OCI-LY7 (cell line): ENCODE measurements at places on chromosomes 11 and 22. TPM values are rescaled to one million over a fixed set of nuclear protein-coding genes. Genes with fewer than 3 reads are reported as not detected.

DNA sequence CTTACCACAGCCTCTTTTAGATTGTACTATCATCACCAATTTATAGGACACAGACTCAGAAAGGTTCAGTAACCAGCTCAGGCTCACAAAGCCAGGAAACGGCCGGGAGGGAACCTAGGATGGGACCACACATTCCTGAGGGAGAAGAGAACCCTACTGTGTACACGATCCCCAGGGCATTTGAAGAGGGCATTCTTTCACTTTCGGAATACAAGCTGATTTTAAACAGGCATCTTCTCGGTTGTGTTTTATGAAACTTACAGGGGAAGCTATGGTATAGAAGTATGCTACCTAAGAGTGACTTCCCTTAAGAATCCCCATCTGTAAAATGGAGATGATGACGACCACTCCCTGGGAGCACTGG lies 19.0 kb downstream of the SMCO4 start:
- no peak for DNase-seq

DNA sequence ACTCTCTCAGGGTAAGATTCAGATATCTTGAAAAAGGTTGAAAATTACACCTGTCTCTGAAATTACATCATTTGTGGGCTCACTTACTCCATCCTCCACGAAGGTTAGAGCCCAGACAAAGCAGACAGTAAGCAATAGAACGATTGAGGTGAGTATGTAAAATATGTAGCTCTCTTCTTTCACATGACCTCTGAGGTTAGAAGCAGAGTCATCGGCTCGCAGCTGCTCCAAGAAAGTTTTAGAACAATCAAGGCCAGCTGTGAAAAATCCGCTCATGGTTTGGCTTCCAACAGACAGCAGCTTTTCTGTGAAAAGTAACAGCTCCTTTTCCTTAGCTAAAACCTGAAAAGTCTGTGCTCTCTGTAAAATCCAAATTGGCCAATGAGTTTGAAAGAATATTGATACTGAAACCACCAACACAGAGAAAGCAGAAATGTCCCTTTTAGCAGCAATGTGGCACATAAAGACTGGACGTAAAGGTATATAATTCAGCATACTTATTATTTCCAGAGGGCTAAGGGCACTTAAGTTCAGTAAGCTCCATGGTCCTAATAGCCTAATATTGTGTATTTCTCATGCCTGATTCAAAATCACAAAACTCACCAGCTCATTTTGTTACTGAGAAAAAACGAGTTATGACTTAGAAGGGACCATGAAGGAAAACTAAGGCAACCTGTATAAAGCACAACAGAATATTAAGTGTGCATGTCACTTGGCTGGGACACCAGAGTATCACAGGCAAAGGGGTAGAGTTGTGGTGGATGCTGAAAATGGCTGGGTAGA lies 78.2 kb downstream of the FAM76B start:
- peak; percentile 18 for DNase-seq

Gene DBX1
- not detected in 2 replicates for total RNA-seq

DNA sequence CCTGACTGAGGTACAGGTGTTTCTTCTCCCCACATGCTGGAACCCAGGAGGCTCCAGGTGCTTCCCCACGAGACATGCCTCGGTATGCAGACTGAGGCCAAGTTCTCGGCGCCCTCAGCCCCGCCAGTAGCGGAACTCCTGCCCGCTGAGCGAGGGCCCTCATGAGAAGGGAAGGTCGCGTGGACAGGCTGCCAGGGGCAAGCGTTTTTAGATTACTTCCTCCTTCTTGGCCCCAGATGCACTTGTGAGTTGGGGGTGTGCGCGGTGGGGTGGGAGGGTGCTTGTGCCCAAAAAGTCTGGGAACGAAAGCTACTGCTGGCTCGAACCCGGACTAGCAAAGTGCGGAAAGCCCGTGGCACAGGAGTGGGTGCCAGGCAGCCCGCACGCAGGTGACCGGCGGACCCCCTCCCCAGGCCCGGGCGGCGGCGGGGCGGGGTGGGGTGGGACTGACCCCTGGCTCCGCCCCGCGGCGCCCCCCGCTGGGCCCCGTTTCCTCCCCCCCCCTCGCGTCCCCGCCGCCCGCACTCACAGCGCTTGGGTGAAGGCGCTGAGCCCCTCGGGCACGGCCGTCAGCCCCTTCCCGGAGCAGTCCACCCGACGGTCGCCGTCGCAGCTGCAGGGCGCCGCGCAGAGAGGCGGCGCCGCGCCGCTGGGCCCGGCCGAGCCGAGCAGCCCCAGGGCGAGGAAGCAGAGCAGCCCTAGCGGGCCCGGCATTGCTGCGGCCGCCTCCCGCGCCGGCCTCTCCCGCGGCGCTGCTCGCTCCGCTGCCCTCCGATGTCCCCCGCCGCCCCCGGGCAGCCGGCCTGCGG lies 797 bp downstream of the LGR4 start:
- no peak for DNase-seq

DNA sequence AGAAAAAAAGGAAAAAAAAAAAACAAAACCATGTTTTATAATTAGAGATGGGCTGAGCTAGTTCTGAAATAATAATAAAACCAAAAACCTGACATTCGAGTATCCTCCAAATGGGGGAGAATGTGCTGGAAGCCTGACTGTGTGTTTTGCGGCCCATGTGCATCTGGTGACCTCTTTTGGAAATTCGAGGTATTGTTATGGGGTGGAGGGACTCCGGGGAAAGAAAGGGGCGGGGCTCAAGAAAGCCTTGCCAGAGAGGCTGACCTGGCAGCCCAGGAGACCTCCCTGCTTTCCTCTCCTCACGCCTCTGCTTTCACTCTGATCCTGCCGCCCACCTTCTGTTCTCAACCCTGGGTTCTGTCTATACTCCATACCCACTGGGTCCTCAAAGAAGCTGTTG lies 72.9 kb downstream of the CTTN start:
- peak; percentile 47 for DNase-seq

DNA sequence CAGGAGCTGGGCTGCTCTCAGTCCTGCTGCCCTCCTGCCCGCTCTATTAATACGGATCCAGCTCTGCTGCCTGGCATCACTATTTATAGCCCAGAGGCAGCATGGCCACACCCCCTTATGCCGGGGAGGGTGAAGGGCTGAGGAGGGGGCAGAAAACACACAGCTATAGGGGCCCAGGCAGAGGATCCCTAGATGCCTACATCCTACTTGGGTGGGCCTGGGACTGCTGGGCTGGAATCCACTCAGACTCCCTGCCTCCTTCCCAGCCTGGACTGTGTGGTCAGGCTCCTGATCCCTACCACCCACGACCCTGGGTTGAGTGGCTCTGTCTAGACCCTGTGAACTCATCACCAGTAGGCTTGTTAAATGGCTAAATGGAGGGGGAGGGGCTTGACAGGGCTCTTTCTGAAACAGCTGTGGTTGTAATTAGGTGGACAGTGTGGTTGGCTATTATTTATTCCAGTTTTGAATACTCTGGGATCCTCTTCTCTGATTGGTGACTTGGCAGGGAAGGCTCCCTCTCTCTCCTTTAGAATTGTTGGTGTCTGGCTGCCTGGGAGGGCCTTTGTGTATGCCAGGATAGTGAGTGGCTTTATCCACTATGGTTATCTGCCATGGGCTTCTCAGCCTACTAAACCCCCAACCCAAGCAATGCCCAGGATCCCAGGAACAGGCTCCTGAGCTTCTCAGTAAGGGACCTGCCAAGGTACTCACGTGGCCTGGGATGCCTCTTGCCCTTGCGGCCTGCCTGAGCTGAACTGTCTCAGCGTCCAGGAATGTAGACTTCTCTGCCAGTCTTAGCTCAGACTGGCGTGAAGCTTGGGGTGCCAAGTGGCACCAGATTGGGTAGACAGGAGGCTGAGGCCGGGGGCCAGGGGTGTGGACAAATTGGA lies 15.2 kb downstream of the PHLDB1 start:
- no peak for DNase-seq

Gene MFRP
- total RNA-seq, result not detected in 2 replicates

Gene SLCO2B1
- total RNA-seq, result not detected in 2 replicates

Gene SCN4B
- total RNA-seq, result not detected in 2 replicates

GRCh38 chr22:22474733-22475132 lies 33.8 kb downstream of the ZNF280B start:
- no peak for DNase-seq

Gene MAPK12
- 84.9 and 90.1 TPM in 2 replicates for total RNA-seq

GRCh38 chr11:108559904-108560303 lies 33.7 kb downstream of the EXPH5 start:
- DNase-seq, result no peak

Gene TYR
- total RNA-seq, result not detected in 2 replicates

DNA sequence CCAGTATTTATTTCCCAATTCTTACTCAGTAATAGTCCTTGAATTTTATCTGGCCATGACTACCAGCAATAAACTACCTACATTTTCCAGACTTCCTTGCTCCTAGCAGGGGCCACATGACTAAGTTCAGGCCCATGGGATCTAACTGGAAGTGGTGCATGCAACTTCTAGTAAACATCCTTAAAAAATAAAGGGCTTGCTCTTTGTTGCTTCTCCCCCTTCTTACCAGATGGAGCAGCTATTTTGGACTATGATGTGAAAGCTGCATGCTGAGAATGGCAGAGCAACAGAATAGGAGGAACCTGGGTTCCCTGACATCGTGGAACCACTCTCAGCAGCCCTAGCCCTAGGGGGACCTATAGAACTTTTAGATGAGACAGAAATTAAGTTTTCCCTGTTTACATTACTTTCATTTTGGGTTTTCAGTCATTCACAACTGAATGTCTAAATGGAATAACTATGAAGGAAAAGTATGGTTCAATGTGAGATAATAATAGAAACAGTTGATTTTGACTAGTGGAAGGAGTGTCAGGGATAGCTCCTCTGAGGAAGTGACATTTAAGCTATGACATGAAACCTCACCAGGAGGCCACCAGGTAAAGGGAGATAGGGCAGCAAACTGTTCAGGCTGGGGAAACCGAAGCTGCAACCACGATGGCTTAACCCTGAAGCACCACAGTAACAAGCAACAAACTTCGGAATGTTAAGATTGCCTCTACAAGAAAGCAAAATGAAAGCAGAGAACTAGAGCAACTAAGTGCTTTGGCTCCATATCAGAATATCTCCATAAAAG lies 48.9 kb downstream of the PHF21A start:
- no peak for DNase-seq

DNA sequence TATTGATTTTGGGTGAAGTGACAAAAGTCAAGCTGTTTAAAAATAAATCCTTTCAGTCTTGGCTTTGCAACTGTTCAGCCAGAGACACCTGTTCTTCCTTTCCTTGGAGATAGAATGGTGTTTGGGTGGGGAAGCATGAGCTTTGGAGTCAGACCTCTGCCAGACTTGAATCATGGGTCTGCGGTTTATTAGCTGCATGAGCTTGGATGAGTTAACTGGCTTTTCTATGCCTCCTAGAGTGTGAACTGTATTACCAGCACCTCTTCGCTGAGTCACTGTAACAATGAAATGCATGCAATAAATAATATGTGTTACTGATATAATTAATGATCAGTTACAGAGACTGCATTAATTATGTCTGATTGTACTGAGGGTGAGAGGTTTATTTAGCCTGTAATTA lies 13.5 kb upstream of the MYEOV start:
- no peak for DNase-seq

Gene HTR3A
- total RNA-seq, result not detected in 2 replicates

GRCh38 chr11:74269161-74269811 lies 42.2 kb downstream of the P4HA3 start:
- DNase-seq, result no peak
